Glutamatergic neuron (in vitro differentiated cells): ENCODE measurements at places on chromosomes 2 and 18.

DNA sequence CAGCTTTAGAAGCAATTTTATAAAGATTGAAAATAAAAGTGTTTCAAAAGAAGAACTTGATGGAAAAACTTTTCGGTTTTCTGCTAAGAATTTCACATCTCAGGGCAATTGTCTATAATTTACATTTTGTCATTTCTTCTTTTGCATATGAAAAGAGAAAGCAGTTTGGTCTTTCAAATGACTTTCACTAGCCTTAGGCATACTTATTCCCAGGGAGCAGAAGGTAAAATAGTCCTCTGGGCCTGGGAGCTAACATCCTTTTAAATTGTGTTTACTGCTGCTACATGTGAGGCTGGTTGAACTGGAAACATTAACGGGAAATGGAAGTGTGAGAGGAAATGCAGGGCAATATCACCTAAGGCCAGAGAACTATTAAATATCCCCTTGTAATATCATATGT lies 37.1 kb downstream of the MYO3B start:
- no peak for DNase-seq

GRCh38 chr2:238239863-238240756 lies at the start of gene HES6:
TSS of gene HES6 (minus strand) at chr2:238240038. CDS start at chr2:238239905, 133 bp downstream.
- peak; percentile 95 for DNase-seq

DNA sequence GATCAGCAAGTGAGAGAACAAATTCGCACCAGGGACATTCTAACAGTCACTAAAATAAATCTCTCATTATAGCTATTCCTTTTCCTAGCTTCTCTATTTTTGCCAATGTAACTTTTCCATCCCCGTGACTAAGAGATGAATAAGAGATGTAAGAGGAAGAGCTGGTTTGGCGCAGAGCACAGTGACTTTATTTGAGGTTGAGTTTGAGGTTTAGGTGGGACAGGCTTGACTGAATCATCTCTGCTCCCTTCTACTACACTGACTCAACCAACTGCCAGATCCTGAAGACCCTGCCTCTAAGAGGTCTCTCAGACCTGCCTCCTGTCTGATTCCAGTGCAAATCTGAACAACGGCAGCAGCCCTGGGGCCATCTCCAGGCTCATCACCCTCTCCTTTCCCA lies 28.0 kb downstream of the RFX8 start:
- no peak for DNase-seq

DNA sequence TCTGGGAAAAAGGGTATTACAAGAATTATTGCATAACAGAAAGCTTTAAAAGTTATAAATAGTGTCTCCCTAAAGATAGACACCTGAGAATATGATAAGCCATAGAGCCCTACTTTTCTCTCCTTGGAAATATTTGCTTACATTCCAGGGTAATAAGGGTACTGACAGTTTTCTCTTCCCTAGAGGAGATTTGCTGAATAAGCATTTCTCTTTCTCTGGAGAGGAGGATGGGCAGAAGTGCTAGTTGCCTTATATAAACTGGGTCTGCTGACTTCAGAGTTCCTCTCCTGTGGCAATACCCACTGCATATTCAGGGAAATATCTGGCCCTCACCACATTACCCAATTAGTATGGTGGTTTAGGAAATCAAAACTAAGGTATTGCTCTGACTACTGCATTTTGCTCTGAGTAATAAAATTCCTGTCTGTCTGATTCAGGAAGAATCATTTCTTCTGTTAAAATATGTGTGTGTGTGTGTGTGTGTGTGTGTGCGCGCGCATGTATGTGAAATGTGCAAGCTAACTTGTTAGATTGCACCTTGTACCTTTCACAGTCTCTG lies 1391.3 kb downstream of the DSC3 start:
- DNase-seq, result no peak

GRCh38 chr2:177165061-177165583 lies 47.5 kb upstream of the HNRNPA3 start:
- no peak for DNase-seq

GRCh38 chr2:72139874-72140620 lies 7.6 kb downstream of the CYP26B1 start:
- no peak for DNase-seq

GRCh38 chr2:229713371-229714079 lies 830 bp downstream of the DNER start:
- peak; percentile 72 for DNase-seq

GRCh38 chr2:56009758-56010458 lies 86.3 kb upstream of the EFEMP1 start:
- no peak for DNase-seq

- DNase-seq, result peak; percentile 51
Observed at GRCh38 chr2:39107156-39107555, 13.7 kb downstream of the SOS1 start.

- DNase-seq, result no peak
Observed at GRCh38 chr18:12742453-12742852, 39.6 kb downstream of the PSMG2 start.

DNA sequence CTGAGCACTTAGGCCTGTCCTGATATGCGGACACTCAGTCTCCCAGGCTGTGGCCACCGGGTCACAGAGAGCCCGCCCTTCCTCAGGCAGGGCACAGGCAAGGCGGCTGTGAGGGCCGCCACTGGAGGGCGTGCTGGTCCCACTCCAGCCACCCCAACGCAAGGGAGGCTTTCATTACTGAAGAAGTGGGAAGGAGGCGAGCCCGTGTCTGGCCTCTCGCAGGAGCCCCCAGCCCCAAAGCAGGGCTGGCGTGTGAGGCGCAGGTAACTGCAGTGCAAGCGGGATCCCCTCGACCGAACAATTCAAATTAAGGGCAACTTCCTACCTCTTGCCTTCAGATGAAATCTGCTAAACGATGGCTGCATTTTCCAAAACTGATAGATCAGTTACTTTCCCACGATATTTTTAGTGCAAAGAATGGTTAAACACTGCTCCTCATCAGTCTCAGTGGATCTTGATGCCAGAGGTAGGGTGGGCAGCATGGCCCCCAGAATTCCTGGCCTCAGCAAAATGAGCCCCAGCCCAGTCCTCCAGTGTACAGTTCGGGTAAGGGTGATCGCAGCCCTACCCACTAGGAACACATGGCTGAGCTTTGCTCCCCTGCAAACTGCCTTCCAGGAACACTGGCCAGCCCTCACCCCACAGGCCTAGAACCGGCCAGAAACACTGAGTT lies 97.2 kb downstream of the SEPTIN10 start:
- DNase-seq, result peak; percentile 90

- DNase-seq, result no peak
Observed at GRCh38 chr2:127362971-127363370, 24.8 kb downstream of the MAP3K2 start.

DNA sequence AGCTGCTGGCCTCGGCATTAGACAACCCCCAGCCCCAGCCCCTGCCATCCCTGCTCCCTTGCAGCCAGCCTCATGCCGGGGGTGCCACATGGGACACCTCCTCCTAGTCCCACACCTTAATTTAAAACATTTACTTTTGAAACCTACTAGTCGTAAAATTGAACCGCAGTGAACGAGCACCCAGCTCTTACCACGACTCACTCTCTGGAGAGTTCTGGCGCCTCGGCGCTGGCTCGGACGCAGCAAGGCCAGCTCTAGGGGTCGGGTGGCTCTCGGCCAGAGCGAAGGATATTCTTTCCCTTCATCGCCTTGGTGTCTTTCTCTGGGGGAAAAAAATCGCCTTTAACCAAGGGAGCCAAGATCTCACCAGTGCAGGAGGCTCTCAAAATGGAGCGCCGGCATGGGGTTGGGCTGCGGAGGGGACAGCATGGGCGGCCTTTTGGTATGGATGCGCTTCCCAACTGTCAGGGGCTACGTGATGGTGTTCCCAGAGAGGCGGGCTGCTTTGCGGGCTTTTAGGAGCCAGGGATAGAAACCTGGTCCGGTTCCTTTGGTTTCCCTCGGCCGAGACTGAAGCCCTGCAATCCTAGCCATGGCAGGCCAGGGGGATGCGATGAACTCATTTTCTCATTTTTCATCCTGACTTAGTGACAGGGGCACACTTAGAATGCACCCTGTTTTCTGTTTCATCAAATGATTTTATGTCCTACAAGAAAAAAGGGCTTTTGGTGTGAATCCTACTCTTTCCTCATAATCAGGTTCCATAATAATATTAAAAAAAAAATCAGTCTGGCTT lies 2.0 kb downstream of the HPCAL1 start:
- no peak for DNase-seq

GRCh38 chr2:55161295-55162210 lies 70.5 kb downstream of the CLHC1 start:
- no peak for DNase-seq

DNA sequence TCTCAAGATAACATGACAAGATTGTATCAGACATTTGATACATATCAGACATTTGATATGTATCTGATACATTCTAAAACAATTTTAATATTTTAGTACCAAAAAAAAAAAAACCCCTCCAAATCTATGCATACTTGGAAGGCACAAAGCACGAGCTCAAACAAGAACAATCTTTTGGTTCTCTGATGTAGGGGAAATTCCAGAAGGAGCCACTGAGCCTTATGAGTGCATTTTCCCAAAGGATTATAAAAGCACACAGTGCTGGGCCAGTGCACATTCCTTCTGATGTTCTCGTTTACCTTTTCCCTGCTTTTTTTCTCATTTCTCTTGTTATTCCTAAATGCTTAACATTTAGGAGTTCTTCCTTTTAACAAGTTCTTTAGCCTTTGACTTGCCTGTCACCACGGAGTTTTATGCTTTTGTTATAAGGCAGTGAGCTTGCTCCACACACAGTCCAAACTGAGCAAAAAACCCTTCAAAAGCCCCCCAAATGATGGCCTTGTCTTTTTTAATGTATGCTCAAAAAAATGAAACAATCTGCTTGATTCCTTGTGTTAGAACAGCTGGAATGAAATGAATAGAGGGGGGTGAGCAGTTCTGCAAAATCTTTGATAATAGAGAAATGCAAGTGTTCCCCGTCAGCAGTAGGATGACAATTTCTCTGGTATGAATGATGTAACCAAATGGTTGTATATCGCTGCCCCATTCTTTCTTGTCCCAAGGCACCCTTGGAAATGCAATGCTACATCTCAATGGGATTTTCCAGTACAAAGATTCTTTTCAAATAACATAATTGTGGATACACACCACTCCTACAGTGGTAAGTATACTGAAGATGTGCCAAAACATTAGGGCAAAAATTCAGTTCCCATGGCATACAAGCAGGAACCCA lies 597.2 kb upstream of the ZEB2 start:
- DNase-seq, result no peak

- DNase-seq, result no peak
Observed at GRCh38 chr2:200687922-200688920, 102.4 kb downstream of the AOX1 start.

DNA sequence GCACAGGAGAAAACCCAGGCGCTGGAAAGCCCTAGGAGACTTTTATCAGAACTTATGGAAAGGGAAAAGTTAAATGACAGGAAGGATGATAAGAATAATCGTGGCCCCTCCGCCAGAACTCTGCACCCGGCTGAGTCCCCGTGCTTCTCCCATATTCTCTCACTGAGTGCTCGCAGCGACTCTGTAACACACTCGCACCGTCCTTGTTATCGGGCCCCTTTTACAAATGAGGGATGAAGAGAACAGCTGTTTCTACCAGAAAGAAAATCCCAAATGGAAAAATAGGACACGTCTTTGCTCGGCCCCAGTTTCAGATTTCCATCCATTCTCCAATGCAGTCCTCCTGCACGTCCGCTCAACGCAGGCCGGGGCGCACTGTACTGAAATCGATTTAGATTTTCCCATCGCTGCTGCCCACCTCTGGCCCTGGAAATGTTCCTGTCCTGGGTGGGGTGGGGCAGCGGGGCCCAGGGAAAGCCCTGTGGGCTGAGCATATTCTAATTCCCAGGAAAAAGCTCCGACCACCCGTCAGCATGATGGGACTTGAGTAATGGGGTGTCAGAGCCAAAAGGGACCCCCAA lies 66.4 kb downstream of the KCNF1 start:
- no peak for DNase-seq

- no peak for DNase-seq
Observed at GRCh38 chr2:8388781-8389180, 293.1 kb upstream of the ID2 start.

- no peak for DNase-seq
Observed at GRCh38 chr2:20065885-20066602, 14.6 kb upstream of the LAPTM4A start.

DNA sequence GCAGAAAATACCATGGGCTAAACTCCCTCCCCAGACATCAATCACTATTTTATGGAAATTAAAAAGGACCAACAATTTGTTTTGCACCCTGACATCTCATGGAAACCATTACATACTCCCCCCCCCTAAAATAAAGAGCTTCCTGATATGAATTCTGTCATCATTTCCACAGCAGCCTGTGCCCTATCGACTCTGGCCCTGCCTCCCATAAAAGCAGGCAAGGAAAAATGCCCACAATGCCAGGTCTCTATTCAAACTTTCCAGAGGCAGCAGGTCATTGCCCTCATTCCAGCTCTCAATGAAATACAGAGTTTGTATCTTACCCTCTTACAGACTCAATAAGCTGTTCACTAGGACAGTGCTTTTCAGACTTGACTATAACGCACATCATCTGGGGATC lies 254.4 kb upstream of the TANK start:
- DNase-seq, result no peak

GRCh38 chr18:62033207-62033606 lies 140.4 kb upstream of the RNF152 start:
- DNase-seq, result no peak

DNA sequence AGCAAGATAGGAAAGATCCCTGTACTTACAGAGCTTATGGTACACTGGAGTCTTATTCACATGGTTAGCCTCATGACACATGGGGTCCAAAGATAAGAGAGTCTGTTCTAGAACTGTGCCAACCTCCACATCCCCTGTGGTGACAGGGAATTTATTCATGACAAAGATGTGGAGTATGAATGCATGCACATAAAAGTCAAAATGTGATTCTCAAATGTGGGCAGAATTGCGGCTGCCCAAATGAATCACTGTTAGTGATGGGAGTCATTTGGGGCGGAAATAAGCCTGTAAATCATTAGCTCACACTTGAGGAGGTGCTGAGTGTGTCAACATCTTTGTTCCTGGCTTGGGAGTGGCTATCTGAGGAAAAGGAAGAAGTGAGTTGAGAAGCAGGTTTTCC lies 560.6 kb downstream of the SLC4A3 start:
- no peak for DNase-seq

- DNase-seq, result no peak
Observed at GRCh38 chr2:10554961-10555809, 107.1 kb upstream of the ODC1 start.

- peak; percentile 87 for DNase-seq
Observed at GRCh38 chr18:8696749-8697211, 8.6 kb upstream of the MTCL1 start.

DNA sequence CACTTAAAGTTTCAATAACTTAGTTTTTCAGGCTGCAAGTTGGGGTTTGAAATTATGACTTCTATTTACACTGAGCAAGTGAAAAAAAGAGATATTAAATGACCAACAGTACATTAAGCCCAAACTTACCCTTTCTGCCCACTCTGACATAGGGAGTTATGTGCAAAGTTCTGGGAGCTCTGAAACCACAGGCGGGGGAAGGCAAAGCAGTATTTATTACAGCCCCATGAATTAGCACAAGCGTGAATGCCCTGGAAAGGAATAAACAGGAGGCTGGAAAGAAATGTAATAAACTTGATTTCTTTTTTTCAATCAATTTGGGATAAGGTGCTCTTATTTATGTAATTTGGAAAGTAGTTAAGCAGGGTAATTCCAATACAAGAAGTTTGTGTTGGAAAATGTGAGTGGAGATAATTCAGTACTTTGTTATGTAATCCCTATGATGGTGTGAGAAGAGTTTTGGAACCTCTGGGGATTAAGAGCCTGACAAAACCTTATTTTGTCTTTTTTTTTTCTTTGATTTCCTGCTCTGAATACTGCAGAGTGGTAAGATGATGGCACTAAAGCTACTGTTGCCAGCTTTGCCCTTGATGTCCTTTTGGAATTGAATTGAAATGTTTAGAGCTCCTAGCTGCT lies 351.5 kb downstream of the ARHGAP15 start:
- no peak for DNase-seq
